Activated CD8-positive, alpha-beta memory T cell treated with anti-CD3 and anti-CD28 coated beads, Interleukin-2, amount 50 U/mL, for 4 hours (primary cell): ENCODE measurements at places on chromosomes 6 and 20.

- no peak for DNase-seq
These were observed 103.2 kb upstream of the SSTR4 start for GRCh38 chr20:22931653-22932608.

DNA sequence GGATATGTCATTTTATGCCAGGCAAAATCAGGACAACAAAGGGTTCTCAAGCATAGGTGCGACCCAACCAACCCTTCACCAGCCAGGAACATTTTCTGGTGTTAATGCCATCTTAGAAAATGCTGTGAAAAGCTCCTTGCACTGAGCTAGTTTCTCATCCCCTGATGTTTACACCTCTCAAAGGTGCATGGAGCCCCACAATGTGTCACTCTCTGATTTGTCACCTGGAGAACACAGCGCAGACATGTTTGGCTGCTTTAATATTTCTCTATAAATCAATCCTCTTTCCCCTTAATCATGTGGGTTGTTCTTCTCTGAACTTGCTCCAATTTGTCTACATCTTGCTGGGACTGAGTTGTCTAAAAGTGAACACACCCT is 244.3 kb downstream of the TSHZ2 start:
- no peak for DNase-seq

- no peak for DNase-seq
These were observed 4.5 kb downstream of the MRPL14 start for GRCh38 chr6:44122801-44123200.

GRCh38 chr20:62282877-62283503 is 19.8 kb upstream of the ADRM1 start:
- DNase-seq = no peak

DNA sequence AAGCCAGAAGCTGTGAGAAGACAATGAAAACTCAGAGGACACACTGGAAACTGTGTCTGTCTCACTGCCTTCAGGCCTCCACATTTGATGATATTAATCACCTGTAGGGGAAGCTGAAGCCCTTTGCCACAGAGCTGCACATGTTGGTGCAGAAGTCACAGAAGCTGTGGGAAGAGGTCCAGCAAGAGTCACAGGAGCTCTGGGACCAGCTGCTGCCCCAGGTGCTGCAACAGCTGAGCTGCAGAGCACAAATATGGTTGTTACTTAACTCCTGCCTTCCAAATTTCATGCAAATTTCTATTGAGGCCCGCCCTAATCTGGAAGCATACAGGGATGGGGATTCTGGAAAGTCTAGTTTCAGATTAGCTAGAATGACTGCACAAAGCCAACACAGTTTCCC is 169.3 kb downstream of the OGFRL1 start:
- no peak for DNase-seq
